CD4-positive, alpha-beta T cell treated with Interleukin-21 for 1 hour (primary cell): ENCODE measurements at places on chromosomes 12 and 14.

DNA sequence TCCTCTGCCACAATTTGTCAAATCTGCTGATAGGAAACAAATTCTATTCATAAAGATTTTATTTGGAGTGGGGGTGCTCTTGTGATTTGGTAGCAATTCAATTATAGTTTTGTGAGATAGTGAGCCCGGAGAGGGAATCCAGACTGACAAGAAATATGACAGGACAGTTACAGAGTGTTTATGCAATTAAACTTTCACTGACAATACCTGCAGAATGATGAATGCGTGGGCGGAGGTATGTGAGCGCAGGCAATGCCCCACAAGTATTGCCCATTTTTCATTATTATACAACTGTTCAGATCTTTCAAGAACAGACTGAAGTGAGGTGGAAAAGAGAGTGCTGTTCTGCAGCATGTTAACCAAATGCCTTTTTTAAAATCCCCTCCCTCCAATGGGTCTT, 259.0 kb downstream of the EGLN3 start:
- no peak for DNase-seq

DNA sequence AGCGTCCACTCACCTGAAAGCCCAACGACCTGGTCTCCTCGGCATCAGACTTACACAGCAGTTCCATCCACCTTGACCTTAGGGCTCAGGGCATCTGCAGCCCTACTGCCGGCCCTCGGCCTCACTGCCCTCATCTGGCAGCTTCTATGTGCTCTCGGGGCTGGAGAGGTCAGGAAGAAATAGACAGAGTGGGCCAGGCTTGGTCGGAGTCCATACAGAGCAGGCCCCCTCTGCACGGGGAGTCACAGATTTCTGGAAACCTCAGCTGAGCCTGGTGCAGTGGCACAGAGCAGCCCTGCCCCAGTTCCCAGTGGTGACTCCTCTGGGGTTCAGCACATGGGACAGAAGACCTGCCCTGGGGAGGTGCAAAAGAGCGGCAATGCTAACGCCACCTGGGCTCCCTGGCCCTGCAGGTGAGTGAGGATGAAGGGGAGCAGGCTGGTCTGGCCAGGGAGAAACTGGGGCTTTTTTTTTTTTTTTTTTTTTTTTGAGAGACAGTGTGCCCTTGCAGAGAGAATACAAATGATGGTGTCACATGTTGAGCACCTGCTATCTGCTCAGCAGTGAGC, 190.1 kb upstream of the PRMT8 start:
- DNase-seq: no peak

DNA sequence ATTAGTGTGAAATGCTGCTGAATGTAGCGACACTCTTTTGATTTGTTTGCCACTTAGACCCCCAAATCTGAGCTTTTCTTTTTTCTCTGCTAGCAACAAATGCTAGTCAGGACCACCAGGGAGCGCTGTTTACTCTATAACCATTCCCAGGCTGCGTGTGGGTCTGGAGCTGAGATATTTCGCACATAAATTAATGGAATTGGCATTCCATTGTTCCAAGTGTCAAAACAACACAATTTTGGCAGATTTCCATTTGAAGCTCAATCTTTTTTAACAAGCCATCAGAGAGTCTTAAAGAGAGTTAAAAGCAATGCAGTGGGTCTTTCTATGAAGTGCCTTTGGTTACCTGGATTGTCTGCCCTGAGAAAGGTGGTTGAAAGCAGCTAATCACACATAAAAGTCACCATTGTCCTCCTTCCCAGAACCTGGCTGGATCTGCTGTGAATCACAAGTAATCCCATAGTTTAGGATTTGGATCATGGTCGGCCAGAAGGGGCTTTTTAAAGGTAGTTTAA, 7.4 kb upstream of the TMEM132C start:
- DNase-seq: no peak

DNA sequence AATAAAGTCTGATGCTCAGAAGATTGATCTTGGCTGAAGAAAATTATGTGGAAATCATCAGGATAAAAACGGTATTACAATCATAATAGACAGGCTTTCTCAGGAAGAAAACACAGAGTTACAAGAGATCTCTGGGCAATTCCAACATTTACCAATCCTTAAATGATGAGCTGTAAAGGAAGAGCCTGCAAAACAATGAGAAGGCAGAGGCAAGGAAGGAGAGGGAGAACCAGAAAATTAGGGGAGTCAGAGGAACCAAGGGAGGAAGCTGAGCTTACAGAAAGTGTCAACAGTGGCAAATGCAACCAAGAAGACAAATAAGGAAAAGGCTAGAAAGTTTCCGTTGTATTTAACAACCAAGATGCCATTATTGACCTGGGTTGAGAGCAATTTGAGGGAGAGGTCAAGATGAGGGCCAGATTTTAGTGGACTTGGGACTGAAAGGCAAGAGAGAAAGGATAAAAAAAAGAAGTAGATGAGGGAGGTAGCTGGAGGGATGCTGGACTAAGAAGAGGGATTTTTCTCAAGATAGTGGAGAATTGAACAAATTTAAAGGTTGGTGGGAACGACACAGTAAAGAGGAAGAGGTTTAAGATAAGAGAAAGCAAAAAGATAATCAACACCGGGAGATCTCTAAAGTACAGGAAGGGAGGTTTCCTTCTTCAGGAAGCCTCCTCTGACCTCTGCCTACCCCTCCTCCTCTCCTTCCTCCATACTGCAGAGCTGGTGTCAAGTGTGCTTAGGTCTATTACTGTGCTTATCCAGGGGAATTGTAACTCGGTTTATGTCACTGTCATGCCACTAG, 116.9 kb downstream of the DUSP6 start:
- peak; percentile 17 for DNase-seq

GRCh38 chr12:131929581-131930456, 743 bp downstream of the PUS1 start:
- DNase-seq: peak; percentile 31

GRCh38 chr14:74575507-74575906, 36.5 kb downstream of the LTBP2 start:
- no peak for DNase-seq

- no peak for DNase-seq
Observed at GRCh38 chr14:70018713-70019211, 139.5 kb downstream of the SMOC1 start.

- DNase-seq: no peak
Observed at GRCh38 chr12:122326586-122326985, 60.3 kb upstream of the VPS33A start.
